Thoracic aorta (tissue), 2 donors: ENCODE measurements at places on chromosomes 5 and 9. TPM values are rescaled to one million over a fixed set of nuclear protein-coding genes. Genes with fewer than 3 reads are reported as not detected.

FAM163B gene
- not detected for total RNA-seq

DNA sequence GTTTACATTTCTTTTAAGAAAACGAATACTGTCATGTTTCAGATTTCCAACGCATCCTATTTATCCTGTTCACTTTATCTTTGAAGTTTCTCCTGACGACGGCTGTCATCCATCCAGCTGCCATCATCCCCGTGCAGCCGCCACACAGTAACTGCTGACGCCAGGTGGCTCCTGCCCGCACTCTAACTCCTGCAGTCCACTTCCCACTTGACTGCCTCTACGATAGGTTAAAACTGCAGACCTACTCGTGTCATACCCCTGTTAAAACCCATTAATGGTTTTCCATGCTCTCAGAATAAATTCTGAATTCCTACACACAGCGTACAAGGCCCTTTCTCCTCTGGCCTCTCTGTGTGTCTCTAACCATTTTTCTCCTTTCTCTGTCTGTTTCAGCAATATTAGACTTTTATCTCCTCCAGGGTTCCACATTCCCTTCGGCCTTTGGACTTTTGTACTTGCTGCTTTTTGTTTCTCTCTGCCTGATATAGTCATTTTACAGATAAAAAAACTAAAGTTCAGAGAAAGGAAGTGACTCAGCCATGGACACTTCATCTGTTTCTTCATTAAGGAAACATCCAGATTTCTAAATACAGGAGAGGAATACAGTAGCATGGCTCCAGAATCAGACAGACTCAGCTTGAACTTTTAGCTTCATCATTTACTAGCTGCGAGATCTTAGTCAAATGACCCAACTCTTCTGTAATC is 84.9 kb downstream of the ADAMTS12 start:
- DNase-seq, result no peak

GRCh38 chr9:117704024-117704575 is at the start of gene TLR4:
TSS of gene TLR4 (plus strand) at chr9:117704403. CDS start at chr9:117704473, 70 bp downstream.
- DNase-seq, result no peak

DNA sequence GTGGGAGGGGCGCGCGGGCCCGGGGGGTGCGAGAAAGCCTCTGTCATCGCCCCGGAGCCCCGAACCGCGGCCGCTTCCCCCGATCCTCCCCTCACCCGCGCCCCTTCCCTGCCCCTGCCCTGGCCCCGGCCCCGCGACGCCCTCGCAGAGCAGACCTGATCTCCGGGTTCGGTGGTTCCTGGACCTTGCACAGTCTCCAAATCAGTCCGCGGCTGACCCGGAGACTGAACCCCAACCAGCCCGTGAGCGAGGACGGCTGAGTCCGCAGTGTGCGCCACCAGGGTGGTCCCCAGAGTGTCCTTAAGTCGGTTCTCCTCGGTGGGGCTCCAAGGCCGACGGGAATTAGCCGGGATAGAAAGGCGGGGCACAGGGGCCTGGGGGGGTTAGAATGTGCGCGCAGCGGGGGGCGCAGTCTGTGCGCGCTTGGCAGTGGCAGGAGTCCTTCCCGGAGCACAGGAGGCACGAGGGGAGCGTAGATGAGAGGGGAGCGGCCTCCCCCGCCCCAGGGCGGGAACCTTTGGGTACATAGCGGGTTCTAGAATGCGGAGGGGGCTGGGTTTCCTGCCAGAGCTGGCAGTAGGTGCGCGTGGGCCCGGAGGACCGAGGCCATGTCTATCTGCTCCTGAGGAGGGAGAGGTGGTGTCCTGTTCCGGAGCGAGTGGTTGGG is 779 bp downstream of the PKN3 start:
- DNase-seq, result no peak

GRCh38 chr5:55535199-55535905 is 588 bp upstream of the PLPP1 start:
- no peak for DNase-seq
